NCI-H69 (cell line): ENCODE measurements at places on chromosomes 2 and 18.

DNA sequence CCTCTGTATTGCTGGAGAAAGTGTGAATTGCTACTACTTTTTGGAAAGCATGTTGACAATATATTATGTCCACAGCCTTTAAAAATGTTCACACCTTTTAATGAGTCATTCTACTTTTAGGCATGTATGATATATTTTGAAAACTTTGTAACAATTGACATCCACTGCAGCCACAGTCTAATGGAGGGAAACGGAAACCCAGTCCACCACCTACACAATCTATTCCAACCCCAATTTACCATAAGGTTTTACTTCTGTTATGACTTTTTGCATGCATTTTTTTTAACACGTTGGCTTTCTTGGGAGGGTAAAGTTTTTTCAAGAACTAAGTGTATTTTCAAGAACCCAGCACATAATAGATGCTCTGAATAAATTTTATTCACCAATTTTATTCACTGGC lies 38.5 kb upstream of the ATP8B1 start:
- DNase-seq, result no peak

GRCh38 chr2:191115391-191115790 lies 35.4 kb downstream of the STAT4 start:
- no peak for DNase-seq

- DNase-seq, result no peak
These were observed 6.7 kb downstream of the PELI1 start for GRCh38 chr2:64137567-64137966.

DNA sequence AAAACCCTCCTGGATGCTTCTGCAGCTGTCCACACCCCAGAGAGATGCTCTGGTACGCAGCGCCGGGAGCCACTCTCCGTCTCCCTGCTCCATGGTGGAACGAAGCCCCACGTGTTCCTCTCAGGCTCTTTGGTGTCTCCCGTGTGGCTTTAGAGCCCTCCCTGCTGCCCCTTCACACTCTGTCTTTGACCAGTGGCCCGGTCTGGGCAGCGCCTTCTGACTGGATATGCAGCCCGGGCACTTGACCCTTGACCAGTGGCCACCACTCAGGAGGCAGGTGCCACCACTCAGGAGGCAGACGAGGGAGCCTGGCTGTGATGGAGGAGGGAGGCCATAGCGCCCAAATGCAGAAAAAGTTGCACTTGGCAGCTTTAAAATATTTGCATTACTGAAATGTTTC lies 214.5 kb upstream of the SALL3 start:
- DNase-seq, result no peak

DNA sequence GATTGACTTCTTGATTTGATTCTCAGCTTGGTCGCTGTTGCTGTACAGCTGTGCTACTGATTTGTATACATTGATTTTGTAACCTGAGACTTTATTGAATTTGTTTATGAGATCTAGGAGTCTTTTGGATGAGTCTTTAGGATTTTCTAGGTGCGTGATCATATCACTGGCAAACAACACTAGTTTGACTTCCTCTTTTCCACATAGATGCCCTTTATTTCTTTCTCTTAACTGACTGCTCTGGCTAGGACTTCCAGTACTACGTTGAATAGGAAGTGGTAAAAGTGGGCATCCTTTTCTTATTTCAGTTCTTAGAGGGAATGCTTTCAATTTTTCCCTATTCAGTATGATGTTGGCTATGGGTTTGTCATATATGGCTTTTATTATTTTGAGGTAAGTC lies 101.3 kb downstream of the OSBPL1A start:
- DNase-seq, result no peak

- DNase-seq, result peak; percentile 60
These were observed 126.2 kb upstream of the ZNF516 start for GRCh38 chr18:76621226-76621625.

DNA sequence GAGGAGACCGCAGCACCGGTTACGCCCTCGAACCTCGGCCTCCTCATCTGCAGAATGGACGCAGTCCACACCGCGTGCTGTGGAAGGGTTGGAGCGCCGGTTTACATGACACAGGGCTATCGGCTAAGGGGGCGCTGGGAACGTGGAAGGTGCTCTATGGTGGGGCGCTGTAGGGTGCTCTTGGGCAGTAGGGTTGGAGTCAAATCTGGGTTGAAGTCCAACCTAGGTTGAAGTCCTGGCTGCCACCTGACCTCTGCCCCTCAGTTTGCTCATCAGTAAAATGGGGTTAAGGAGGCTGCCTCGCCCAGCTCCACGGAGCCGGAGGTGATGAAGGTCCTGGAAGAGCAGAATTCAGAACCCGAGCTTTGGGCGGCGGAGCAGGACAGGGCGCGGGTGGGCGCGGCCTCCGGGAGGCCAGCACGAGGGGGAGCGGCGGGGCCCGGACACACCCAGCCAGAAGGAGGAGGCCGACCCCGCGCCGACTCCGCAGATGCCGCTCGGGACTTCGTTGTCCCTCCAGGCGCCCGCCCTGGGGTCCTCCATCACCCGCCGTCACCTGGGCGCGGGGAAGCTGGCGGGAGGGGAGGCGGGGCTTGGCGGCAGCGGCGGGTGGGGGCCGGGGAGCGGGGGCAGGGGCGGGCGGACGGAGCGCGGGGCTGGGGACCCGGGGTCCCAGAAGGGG lies 558 bp upstream of the GAREM2 start:
- peak; percentile 29 for DNase-seq

GRCh38 chr2:6421138-6421730 lies 444.5 kb downstream of the CMPK2 start:
- no peak for DNase-seq

DNA sequence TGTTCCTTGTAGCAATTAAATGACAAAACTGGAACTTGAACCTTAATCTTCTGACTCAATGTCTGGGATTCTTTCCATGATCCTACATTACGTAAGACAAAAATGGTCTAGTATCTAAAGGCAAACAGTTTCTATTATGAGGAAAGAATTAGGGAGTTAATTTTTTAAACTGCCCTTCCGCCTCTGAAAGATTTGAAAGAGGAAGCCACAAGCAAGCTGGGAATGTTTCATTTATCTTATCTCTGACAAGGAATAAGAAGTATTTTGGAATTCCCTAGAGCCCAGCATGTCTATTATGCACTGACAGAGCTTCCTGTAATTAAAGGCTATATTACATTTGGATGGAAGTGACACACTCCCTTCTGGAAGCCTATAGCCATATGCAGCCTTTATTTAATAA lies 558.8 kb upstream of the CDH2 start:
- DNase-seq, result peak; percentile 19
